GM04503 (cell line): ENCODE measurements at places on chromosomes 2 and 18.

DNA sequence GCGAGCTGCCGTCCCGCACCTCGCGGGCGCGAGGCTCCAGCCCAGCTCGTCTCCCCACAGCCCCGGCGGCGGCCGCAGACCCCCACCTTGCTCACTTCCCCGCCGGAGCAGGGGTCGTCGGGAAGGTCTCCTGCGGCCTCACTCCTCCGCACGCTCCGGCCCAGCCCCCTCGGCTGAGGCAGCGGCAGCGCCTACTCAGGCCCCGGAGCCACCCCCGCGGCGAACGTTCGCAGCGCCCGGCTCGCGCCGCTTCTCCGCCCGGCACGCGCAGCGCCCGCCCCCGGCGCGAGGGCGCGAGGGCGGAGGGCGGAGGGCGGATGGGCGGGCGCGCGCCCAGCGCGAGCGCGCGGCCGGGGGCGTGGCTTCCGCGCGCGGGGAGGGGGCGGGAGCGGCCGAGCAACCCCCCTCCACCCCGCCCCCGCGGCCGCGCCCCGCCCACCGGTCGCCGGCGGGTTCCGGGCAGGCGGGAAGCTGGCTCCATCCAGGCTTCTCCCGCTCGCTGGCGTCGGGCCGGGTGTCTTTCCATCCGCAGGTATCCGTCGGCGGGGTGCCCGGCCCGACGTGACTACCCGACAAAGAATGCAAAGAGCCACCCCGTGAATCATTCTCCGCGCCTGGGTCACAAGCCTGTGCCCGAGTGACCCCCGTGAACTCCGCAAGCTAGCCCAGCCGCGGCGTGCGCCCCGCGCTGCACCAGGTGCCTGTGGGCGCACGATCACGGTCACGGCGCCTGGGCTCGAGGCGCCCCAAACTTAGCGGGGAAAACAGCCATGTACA, at the start of gene DTNB:
TSS of gene DTNB (minus strand) at position 278 of the 777 bp plus-strand sequence. CDS start 20,917 bp downstream, outside the sequence.
- DNase-seq, result no peak

GRCh38 chr2:102082571-102083392, 59.8 kb upstream of the IL1R1 start:
- DNase-seq, result no peak

DNA sequence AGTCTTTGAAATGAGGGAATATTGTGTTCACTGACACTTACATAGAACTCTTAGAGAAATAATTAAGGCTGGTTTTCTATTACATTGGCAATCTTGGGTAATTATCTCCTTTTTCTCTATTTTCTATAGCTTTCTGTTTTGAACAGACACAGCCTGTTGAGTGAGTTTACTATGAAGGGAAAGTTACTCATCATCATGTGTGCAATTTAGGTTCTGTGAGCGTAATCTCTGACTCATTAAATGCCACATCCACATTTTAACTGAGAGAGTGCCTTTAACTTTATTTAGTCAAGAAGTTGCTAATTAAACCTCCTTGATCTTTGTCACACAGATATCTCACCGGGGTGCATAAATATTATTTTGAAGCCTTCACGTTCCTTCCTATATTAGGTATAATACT, 174.0 kb upstream of the SLC8A1 start:
- DNase-seq, result peak; percentile 41

DNA sequence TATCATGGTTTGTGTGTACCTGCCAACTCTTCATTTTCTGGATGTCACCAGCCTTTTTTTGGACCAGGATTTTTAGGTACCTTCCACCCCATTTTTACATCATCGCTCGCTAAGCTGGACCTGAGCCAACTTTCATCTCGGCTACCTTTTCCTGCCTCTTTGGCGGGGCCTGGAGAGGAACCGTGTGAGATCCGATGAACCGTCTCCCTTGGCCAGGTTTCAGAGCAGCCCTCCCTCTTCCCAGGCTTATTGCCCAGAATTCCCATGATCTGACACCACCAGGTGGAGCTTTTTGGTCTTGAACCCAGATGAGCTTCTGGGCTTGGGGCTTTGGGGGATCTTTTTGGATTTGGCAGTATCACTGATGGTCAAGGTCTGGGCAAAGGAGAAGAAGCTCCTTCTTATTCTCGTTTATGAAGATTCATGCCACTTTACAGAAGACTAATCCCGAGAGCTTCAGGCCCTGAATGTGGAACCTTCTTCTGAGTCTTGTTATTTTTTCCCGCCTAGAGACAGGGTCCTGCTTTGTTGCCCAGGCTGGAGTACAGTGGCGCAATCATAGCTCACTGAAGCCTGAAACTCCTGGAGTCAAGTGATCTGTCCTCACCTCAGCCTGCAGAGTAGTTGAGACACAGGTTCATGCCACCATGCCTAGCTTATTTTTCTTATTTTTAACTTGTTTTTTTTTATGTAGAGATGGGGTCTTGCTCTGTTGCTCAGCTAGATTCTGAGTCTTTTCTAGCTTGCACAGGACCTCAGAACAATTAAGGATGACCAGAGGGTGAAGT, 50.4 kb downstream of the GATA6 start:
- no peak for DNase-seq

GRCh38 chr2:27211241-27211942, 449 bp upstream of the ATRAID start:
- no peak for DNase-seq

GRCh38 chr2:119827866-119828507, 68.3 kb downstream of the PTPN4 start:
- DNase-seq, result no peak

- DNase-seq, result no peak
These were observed 102.7 kb downstream of the CDCA7 start for GRCh38 chr2:173457366-173457765.

GRCh38 chr2:73212448-73213176, 1.4 kb upstream of the SMYD5 start:
- DNase-seq, result peak; percentile 85

DNA sequence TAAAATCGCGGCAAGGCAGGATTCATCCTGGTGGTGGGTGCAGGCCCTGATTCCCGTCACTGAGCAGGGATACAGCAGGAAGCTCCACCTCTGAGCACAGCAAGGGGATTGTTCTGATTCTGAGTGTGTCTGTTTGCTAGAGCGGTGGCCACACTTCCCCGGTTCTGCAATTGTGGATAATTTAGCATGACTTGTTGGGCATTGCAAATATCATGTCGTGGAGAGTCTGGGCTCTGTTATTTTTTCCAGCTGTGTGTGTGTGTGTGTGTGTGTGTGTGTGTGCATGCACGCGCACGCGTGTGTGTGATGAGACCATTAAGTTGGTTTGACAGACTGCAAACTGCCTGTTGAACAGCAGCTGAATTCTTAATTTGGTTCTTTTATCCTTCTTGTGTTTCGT, 4.1 kb upstream of the TMEM18 start:
- DNase-seq, result no peak

DNA sequence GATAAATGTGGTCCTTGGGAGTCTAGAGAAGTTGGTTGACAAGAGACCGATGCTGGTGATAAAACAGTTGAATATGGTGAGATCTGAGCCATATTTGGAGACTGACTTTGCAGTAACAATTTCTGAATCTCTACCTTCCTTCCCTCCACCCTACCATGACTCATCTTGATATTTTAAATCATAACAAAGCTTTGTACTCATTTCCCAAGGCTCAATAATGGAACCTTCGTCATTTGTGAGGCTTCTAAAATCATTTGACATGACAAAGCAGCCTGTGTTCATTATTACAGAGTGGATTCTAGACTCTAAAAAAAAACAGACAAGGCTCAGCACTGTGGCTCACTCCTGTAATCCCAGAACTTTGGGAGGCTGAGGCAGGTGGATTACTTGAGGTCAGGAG, 38.5 kb upstream of the PDCL3 start:
- no peak for DNase-seq

GRCh38 chr2:153487448-153487847, 8.9 kb upstream of the RPRM start:
- DNase-seq, result no peak

- DNase-seq, result no peak
These were observed 26.8 kb downstream of the NPAS2 start for GRCh38 chr2:100846716-100847115.

DNA sequence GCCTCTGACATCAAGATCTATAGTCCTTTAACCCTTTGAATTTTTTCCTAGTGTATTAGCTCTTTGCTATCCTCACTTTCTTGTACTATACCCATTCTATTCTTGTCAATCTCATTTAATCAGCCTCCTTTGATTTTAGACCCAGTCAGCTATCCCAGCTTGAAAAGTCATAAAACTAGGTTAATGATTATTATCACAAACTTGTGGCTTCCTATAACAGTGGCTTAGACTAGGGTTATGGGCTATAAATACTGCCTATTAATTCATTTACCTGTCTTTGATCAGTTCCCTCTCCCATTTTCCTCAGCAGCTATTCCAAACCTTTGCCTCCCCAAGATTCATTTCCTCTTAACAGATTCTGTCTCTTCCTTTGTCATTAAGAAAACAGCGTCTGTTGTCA, 174.8 kb downstream of the UBR3 start:
- no peak for DNase-seq

DNA sequence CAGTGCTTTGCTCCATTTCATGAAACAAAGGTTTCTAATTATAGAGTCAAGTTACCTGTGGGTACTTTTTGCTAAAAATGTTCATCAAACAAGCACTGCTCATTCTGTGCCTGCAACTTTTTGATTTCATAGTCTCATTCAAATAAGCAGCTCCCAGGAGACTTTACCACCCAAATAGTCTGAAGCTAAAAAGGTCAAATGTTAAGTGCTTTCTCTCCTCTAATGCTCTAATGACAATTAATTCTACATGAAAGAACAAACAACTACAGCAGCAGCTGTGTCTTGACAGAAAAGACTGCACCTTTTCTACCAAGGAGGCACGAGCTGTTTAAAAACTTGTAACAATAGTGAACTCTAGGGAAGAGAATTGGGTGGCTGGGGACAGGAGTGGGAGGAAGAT, 65.3 kb downstream of the CCDC93 start:
- DNase-seq, result no peak

DNA sequence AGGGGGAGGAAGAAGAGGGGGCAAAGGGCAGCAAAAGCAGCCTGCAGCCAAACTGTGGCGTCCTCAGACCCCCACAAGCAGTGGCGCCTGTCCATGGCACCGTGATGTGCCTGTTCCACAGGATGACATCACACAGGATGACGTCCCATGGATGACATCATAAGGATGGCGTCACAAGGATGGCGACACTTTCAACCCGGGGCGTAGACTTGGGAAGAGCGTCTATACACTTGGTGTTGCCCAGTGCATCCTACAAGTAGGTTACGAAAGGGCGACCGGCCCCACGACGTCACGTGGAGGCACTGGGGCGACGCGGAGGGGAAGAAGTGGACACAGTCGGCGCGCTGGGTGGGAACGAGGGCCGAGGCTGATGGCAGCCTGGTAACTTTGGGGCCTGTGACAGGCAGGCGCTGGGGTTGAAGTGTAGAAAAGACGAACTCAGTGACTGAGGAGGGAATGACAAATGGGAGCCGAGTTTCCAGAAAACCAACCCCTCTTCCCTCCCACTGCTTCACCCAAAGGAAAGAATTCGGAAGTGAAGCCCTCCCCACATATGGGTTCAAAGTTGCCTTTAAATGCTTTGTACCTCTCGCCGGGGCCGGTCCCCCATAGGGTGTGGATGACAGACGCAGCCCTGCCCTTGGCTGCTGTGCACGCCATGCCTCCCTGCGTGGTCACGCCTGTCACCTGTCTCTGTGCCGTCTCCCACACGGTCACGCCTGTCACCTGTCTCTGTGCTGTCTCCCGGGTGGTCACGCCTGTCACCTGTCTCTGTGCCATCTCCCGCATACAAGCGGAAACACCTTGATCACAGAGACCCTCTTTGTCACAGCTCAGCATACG, 13.4 kb upstream of the KCNG2 start:
- DNase-seq, result no peak

DNA sequence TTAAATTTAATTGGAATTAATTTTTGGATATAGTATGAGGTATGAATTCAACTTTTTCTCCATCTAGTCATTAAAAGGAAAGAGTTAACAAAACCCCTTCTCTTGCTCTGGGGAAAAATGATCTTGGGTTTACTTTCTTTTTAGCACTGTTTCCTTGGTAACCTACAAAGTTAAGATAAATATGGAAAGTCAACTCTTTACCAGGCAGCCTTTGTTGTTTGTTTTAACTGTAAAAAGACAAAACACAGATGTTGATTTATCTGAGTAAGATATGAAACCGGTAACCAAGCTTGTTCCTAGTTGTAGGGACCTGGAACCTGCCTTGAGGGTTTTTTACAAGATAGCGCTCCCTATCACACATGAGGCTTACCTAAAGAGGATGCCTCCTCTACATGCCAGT, 10.1 kb upstream of the SANBR start:
- DNase-seq, result no peak

GRCh38 chr2:226066391-226066790, 666.9 kb downstream of the NYAP2 start:
- DNase-seq, result no peak

- no peak for DNase-seq
These were observed 728.8 kb upstream of the POU3F3 start for GRCh38 chr2:104125096-104125495.

GRCh38 chr2:40256649-40257048, 195.2 kb downstream of the SLC8A1 start:
- no peak for DNase-seq

DNA sequence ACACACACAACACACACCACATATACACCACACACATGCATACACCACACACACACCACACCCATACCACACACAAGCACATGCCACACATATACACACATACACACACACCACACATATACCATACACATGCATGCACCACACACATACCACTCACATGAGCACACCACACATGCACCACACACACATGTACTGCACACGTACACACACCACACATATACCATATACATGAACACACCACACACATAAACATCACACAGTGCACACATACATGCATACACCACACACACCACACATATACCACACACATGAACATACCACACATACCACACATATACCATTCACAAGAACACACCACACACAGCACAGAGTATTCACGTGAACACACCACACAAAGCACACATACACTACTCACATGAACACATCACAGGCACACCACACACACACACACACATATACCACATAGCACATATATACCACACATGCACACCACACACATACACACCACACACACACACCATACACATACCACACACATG, 219.9 kb upstream of the RAB6C start:
- DNase-seq, result no peak

GRCh38 chr2:159326569-159327255, 40.2 kb upstream of the WDSUB1 start:
- peak; percentile 26 for DNase-seq

GRCh38 chr18:58026395-58026794, 17.6 kb upstream of the NEDD4L start:
- no peak for DNase-seq

- no peak for DNase-seq
These were observed 111.9 kb downstream of the OSR1 start for GRCh38 chr2:19246496-19246895.

GRCh38 chr2:128299628-128300027, 19.0 kb downstream of the HS6ST1 start:
- no peak for DNase-seq
